ENCODE measurements at places on chromosomes 5 and 9.

DNA sequence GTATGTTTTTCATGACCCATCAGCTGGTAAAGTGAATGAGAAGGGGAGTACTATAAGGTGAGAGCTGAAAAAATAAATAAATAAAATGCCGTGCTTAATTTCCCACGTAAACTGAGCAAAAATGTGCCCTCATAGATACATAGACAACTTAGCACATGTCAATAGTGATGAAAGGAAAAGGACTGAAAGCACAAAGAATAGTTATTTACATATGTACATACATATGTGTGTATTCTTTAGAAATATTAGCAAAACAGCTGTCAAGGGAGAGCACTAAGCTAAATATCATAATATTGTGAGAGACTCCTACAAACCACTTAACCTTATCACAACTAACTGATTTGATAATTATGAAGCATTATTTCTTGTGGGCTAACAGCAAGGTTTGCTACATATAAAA, 213.6 kb upstream of the FTMT start:
- DNase-seq, result no peak

DNA sequence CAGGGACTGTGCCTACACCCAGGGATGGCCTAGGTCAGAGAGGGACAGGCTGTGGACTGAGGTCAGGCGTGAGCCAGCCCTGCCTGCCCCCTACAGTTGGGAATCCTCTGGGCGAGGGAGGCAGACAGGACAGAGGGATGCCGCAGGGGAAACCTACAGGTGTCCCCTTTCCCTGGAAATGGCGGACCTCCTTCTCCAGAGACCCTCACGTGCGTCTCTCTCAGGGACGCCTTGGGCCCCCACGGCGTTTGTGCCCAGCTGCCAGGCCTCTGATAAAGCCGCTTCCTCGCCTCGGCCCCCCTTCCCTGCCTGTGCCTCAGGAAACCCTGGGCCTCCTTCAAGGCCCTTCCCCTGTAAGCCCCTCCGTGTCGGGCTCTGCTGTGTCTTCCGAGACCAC, 129.3 kb downstream of the RXRA start:
- no peak for DNase-seq

DNA sequence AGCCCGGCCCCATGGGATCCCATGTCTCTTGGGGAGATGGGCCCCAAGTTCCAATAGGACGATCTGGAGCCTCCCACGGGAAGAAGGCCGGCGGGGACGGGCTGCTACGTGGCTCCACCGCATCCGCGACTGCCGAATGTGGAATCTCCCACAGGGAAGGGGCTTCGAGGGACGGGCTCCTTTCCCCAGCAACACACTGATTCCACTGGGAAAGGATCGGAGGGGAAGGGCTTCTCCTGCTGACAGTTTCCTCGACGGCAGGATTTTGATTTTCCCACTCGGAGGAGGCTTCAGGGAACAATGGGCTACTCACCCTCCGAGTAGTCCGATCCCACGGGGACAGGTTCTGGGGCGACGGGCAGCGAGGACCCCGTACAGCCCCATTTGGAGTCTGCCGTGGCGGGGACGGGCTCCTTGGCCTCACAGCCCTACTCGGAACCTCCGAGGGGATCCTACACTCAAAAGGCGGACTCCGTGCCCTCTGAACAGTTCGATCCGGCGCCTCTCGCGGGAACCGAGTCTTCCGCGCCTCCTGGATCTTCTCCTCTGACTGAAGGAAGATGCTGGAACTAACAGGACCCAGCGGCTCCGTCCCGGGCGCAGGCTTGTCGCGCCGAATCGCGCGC, 1.3 kb downstream of the PROB1 start:
- no peak for DNase-seq

DNA sequence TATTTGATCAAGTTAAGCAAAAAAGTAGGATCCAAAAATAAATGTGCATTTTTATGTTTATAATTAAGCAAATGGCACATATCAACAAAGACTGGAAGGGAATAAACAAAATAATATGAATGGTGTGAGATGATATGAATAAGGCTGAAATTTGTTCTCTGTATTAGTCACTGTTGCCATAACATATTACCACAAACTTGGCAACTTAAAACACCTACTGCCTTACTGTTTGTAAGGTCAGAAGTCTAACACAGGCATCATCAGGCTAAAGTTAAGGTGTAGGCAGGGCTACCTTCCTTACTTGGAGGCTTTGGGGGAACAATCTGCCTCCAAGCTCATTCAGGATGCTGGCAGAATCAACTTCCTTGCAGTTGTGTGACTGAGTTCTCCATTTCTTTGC, 19.3 kb downstream of the PGGT1B start:
- DNase-seq, result no peak

GRCh38 chr9:85536076-85536475, 205.7 kb downstream of the AGTPBP1 start:
- no peak for DNase-seq

DNA sequence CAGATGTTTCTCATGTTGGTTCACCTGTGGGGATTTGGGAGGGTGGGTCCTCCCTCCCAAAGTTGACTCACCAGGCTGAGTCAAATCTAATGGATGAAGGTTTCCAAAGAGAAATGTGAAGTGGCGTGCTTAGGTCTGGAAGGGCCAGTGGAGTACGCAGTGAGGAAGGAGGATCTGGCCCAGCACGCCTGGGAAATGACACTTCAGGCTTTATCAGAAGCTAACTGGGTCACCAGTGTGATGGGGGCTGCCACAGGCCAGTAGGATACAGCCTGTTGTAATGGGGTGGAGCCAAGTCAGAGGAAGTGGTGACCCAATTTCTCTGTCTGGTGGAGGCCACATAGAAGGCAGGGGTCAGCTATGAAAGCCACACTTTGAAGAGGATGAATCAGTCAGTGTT, 18.0 kb downstream of the POLR1E start:
- no peak for DNase-seq

- DNase-seq, result no peak
Observed at GRCh38 chr5:9462109-9462508, 83.8 kb downstream of the SEMA5A start.

GRCh38 chr5:117623042-117623805, 1048.6 kb upstream of the SEMA6A start:
- no peak for DNase-seq

GRCh38 chr9:98034593-98035546, 21.7 kb upstream of the NANS start:
- peak; percentile 78 for DNase-seq

- no peak for DNase-seq
Observed at GRCh38 chr9:93298498-93299417, 114.8 kb downstream of the WNK2 start.
